NCI-H446 (cell line): ENCODE measurements at places on chromosomes 3 and 15.

- DNase-seq, result no peak
These were observed 4.9 kb upstream of the TP63 start for GRCh38 chr3:189626286-189626685.

DNA sequence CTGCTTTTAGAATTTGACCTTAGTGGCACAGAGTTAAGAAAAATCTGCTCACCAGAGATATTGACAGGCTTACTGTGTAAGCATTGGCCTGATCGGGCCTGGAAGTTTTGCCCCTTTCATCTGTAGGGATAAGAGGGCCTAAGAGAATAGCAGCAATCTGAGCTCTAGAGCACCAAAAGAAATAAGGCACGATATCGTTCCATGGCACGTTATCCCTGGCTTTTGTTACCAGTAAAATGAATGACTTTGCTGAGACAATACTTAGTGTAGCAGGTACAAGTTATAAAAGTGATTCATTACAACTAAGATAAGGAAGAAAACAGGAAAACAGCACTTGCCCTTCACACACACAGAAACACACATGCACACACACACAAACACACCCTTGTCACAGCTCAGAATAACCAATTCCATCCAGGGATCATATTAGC is 5.0 kb downstream of the THBS1 start:
- DNase-seq, result no peak

DNA sequence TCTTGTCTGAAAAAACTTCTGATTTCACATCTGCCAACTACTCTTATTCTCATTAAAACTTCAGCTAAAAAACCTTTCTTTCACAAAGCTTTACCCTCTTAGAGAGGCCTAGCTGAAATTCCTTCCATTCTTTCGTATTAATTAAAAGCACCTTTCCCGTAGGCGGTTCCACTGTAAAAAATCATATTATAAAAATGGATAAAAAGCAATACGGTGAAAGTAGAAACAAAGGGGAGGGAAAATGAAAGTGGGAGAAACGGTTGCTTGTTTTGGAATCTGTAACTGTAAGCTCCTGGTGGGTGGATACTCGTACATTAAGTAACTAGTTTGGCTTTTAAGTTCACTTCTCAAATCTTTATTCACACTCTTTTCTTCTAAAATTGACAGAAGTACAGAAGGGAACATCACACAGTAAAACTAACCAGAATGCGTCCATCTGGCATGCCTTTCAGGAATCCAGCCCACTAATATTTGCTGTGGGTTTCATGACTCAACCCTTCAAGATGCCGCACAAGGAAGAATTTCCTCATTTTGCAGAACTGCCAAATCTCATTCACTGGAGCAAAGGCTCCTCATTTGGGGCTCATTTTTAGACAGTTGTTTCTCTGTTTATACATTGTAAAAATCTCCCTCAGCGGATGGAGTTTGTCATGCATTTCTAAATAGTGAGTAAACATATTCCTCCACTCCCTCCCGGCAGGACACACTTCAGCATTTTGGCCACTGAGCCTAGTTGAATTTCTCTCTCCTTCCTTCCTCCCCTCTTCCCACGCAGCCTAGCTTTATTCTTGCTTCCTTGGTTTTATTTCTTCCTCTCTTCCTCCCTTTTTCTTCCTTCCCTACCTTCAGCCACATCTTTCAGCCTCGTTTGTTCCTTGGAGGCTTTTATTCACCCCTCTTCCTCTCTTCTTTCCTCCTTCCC is 419.5 kb upstream of the NAALADL2 start:
- DNase-seq, result peak; percentile 75

GRCh38 chr3:82261637-82262036 is 500.2 kb upstream of the GBE1 start:
- DNase-seq, result no peak

GRCh38 chr3:158420654-158421396 is 150.2 kb upstream of the MLF1 start:
- no peak for DNase-seq

- no peak for DNase-seq
These were observed 224.8 kb downstream of the ABHD5 start for GRCh38 chr3:43915546-43915945.

DNA sequence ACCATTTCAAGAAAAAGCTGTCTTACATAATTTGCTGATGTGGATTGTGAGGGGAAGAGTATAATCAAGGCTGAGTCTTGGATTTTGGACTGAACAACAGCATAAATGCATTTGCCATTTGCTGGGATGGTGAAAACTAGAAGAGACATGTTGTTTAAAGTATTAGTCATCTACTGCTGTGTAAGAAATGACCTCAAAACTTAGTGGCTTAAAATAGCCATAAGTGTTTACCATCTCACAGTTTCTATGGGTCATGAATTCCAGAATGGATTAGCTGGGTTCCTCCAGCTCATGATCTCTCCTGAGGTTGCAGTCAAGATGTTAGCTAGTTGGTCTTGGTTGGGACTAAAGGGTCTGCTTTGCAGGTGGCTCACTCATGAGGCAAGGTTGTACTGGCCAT is 66.2 kb downstream of the SCN11A start:
- DNase-seq, result no peak

DNA sequence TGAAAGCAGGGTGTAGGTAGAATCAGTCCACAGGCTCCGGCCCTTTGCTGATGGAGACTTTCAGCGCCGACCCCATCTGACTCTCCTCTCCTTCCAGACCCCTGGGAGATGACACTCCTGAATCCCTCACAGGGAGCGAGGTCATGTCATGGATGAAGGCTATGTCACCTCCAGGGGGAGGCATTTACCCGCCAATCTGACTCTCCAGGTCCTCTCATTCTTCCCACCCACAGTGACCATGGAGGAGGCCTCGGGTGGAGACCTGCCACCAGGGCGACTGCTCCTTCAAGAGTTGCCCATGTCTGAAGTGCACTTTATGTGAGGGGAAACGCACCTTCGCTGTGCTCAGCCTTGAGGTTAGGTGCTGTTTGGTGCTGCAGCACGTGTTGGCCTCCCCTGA is 112.7 kb downstream of the KLF13 start:
- DNase-seq, result no peak

- no peak for DNase-seq
These were observed 357.6 kb upstream of the CFAP20DC start for GRCh38 chr3:59407425-59407824.

GRCh38 chr15:58257776-58258325 is 119.7 kb downstream of the AQP9 start:
- DNase-seq, result no peak

GRCh38 chr15:79570004-79570403 is 137.9 kb downstream of the MINAR1 start:
- no peak for DNase-seq

DNA sequence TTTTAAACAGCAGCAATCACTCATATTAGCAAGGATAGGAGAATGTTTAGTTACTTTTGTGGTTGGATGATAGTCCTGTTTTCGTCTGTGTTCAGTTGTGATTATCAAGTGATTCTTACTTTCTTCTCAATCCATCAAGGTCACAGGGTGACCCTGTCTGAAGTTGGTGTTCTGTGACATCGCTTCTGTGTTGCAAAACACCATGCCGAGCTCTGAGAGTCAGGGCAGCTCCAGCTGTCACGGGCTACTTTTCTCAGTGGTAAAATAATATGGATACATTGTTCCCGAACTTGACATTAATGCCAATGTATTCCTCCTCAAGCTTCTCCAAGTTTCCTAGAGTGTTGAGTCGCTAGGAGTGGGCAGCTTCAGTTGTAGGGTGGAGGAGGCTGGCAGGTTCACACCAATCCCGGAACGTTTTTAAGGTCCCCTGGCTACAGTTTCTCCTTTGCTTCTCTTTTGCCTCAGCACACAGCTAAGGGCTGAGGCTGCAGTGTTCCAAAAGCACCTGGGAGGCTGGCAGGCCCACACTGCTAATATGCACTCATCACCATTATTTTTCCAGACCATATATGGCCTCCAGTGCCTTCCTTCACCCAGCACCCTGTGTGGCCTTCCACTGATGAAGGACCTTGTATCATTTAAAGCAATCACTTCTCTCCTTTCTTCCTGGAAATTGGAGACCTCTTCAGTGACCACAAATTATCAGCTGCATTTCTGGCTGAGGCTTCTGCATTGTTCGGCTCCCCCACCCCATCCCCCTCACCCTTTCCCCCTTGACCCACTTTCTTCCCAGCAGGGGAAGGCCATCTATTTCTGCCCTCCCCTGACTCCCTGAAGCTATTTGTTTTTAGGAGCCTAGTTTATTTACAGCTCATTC is 25.8 kb downstream of the COLQ start:
- no peak for DNase-seq

DNA sequence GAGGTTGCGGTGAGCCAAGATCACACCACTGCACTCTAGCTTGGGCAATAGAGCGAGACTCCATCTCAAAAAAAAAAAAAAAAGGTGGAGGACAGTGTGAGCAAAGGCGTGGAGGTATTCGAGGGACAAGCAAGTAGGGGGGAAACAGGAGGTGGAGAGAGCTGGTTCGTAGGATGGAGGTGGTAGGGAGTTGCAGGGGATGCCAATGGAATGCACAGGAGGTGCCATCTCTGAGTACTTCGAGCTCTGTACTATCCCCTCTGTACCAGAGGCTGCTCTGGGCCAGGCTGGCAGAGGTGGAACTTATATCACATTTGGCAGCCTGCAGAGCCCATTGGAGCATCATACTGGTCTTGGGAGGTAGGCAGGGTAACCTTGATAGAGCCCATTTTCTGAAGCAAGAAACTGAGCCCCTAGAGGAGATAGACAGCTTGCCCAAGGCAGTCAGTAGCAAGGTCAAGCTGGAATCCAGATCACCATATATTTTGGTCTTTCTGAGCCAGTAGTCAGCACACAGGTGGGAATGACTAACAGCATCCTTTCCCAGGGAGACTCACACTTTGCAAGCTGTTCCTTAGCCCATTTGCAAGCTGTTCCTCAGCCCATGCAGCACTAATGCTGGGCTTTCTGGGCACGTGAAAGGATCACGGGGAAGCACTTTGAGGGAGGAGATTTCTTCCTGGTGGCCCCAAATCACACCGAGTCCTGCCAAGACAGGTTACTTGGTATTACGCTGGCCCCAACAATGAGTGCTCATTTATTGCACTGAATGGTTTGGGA is 9.2 kb upstream of the CCDC33 start:
- DNase-seq, result peak; percentile 34

DNA sequence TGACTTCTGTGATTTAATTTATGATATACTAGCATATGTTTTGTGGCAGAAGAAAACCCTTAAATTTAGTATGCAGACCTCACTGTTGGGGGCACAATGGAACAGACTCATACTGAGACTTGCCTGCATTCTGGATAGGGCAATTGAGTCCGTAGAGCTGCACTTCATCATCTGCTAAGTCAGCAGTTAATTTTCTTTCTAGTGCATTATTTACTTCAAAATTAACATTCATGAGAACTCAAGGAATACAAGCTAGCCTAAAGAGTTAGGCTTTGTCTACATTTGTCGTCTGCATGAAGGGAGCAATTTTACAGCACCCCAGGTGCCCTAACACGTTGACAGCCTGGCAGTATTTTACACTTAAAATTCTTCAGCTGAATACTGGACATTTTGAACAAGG is 345.5 kb downstream of the CHL1 start:
- DNase-seq, result no peak

DNA sequence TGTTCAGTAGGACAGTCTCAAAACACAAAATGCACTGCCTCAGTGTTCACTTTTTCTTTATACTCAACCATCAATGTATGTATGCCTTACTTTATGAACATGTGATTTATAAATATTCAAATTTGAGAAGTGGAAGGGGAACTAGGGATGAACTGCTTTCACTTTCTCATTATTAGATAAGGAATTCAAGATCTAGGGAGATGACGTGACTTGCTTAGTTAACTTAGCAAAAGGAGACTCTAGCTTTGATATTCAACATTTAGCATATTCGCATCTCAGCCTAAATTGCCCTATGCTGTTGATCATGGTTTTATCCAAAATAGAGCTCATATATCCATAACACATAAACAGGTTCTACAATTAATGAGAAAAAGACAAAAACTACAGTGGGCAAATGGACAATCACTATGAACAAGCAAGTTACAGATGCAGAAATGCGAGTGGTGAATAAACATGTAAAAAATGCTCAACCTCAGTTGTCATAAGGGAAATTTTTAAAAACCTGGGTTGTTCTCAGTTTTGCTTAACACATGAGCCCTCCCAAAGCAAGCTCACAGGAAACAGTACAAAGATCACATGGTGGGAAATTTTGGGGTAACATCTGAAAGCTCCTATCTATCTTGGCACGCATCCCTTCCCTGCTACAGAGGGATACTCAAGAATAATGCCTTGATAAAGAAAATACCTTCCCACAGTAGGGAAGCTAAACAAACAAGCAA is 269.8 kb downstream of the THRB start:
- no peak for DNase-seq

DNA sequence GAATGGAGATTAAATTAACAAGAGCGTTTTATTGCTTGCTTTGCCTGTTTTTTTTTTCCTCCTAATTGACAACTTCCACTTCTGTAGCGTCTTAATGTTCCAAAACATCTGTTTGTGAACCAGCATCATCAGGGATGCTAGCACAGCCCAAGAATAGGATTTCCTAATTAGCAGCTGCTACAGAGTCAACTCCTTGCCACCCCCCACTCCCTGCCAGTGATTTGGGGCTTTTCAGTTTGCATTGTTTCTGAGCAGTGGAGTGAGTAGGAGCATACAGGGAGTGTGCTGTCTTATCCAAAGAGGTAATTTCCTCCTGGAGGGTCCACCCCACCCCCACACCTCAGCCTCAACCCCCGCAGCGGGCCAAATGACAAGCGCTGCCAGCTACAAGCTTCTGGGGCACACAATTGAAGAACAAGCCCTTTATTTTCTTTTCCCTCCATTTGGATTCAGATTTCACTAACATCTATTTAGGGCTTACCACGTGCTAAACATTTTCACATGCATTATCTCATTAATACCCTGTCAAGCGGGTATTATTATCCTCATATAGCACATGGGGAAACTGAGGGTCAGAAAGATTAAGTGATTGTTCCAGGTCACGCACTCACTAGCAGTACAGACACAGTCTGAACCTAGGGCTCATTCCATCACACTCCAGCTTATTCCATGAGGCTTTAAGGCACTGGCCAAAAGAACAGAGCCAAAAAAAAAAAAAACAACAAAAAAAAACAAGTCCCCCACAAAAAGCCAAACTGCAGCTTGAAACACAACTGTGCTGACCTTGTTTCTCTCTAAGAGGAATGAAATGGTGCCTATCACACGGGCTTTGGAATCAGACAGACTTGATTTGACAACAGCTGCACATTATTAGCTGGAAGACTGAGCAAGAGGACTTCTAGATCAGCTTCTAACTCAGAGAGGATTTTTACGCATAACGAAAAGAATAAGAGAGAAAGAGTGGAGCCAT is 16.4 kb downstream of the HEG1 start:
- peak; percentile 25 for DNase-seq

- no peak for DNase-seq
These were observed 3.6 kb downstream of the HAPLN3 start for GRCh38 chr15:88891540-88892254.
